ENCODE measurements at places on chromosomes 1 and 21.

DNA sequence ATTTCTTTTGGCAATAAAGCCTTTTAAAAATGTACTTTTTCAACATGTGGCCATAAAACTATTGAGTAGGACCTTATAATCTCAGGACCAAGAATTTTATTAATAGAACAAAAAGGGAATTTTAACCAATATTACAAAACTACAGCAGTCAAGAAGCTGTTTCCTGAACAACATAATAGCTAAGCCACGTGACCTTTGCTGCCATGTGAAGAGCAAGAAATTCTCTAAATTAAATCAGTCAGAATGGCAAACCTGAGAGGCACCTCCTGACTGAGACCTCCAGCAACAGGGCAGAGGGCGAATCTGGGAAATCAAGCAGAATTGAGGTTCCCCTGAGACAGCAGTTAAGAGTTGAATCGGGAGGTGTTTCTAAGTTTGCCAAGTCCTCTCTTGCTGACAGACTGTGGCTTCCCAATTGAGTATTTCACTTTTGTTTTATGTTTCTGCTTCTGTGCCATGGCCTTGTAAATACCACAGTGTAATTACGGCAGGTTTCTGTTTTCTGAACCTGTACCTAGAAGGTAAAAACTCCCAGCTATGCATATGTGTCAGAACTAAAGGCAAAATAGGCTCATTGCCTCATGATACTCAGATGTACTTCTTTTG lies 358.4 kb downstream of the NTNG1 start:
- no peak for DNase-seq

- DNase-seq = no peak
These were observed 22.3 kb downstream of the FOXJ3 start for GRCh38 chr1:42312576-42313212.

- DNase-seq = no peak
These were observed 133.4 kb downstream of the RHOU start for GRCh38 chr1:228868731-228869024.

DNA sequence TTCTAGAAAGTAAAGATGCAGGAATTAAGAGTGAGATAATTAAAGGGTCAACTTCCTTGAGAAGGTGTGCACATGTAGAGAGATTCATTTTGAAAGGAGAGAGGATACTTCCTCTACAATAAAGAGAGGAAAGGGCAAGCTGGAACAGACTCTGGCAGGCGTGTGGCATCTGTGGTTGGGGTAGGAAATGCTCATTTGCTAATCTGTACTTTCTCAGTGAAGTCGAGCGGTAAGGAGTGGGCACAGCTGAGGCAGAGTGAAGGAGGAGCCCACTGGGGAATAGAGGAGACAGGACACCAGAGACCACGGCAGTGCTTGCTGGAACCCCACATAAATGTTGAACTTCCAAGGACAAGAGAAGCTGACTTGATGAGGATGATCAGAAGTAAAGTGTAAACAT lies 49.1 kb downstream of the PCSK9 start:
- DNase-seq = no peak

GRCh38 chr1:193457676-193458075 lies 271.3 kb upstream of the B3GALT2 start:
- DNase-seq = peak; percentile 14
